ENCODE measurements at places on chromosomes 16 and 17.

- no peak for DNase-seq
These were observed 534.1 kb upstream of the HSBP1 start for GRCh38 chr16:83273504-83274173.

- DNase-seq, result no peak
These were observed 276 bp downstream of the CYGB start for GRCh38 chr17:76537288-76537577.

GRCh38 chr16:17101646-17102045 lies 369.1 kb downstream of the XYLT1 start:
- no peak for DNase-seq

DNA sequence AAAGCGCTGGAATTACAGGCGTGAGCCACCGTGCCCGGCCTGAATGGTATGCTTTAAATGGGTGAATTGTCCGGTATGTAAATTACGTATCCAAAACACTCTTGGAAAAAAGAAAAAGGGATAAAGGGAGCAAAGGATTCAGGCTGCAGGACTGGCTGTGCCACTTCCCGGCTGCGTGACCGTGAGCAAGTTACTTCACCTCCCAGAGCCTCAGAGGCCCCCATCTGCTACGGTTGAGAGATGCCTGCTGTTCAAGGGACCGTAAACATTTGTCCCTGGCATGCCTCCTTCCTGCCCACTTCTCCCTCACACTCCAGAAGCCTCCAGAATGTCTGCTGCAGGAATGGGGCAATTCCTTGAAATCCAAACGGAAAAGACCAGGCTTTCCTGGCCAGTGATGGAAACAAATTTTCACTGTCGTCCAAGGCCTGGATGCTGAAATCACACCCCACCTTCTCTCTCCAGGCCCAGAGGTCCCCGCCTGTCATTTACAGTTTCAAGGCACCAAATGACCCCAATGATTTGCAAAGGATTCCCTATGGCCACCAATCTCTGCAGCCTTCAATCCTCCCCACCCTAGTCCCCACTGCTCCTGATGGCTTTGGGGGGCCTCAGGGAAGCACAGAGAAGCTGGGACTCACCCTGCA lies 22.9 kb upstream of the LITAF start:
- peak; percentile 53 for DNase-seq

DNA sequence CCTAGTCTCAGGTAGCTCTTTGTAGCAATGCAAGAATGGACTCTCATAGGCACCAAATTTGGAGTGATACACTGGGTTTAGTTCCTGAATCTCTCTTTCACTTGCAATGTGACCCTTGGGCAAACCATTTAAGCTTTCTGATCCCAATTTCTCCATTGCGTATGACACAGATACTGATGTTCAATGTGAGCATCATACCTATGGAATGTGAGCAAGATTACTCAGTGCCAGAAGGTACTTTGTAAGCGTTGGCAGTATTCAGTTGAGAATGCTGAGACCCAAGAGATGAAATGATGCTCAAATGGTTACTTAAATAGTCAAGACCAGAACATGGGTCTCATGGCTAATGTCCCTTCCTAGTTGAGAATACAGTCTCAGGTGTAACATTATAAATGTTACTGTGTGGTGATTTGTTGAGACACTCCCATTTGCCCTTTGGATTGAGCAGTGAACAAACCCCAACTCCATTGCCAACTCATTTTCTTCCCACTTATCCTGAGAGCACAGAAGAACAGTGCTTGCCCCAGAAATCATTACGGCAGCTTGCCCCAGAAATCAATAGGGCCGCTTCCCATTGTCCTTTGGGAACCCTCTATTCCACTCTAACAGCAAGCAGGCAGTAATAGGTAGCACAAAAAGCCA lies 134.1 kb downstream of the SOX9 start:
- DNase-seq, result no peak

- no peak for DNase-seq
These were observed 26.2 kb downstream of the IL21R start for GRCh38 chr16:27428026-27428785.

GRCh38 chr17:34771891-34772290 lies 189.4 kb downstream of the CCT6B start:
- no peak for DNase-seq

GRCh38 chr16:25823891-25824290 lies 132.1 kb downstream of the HS3ST4 start:
- DNase-seq, result no peak

GRCh38 chr17:79978548-79978855 lies 57.2 kb downstream of the TBC1D16 start:
- no peak for DNase-seq

DNA sequence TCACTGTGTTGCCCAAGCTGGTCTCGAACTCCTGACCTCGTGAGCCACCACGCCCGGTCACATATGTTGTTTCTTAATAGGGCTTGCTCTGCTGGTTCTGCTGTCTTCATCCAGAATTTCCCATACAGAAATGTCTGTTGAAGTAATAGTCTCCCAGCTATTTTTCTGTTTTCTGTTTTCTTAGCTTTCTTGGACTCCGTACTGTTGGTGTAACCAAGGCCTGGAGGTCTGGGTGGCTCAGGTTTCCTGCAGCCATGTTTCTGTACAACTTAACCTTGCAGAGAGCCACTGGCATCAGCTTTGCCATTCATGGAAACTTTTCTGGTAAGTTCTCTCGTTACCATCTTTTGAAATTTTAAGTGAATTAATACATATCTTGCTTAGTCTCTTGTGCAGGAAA lies 2.8 kb downstream of the SF3B3 start:
- DNase-seq, result no peak

GRCh38 chr16:55041540-55042234 lies 111.0 kb downstream of the IRX5 start:
- no peak for DNase-seq

DNA sequence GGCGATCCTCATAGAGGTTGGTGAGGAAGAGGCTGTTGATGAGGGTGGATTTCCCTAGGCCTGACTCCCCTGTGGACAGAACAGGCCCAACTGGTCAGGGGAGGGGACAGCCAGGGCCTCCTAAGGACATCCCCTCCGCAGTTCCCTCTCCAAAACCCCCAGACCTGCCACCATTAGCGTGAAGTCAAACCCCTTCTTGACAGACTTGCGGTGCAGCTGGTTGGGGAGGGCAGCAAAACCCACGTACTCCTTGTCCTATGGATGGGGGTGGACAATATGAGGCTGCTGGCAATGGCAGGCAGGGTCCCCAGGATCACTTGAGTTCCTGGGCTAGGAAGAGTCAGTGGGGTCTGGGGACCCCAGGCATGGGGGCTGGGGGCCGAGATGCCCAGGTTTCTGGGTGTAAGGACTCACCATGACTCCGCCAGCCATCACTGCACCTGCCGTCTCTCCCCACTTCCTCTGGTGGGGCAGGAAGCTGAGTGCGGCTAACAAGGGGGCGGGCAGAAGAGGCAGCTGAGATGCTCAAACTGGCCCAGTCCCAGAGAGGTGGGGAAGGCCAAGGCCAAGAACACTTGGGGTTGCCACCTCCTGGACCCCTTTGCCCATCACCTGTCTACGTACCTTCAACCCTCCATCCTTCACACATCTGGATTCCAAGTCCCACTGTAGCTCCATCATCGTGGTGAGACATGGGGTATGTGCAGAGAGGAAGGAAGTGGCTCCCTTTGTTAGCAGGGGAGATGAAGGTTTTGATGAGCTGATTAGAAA lies at the start of gene SEPTIN1:
SEPTIN1 (minus strand) TSS at position 451 of the 771 bp plus-strand sequence; CDS start at position 432, 19 bp downstream.
- DNase-seq, result no peak

DNA sequence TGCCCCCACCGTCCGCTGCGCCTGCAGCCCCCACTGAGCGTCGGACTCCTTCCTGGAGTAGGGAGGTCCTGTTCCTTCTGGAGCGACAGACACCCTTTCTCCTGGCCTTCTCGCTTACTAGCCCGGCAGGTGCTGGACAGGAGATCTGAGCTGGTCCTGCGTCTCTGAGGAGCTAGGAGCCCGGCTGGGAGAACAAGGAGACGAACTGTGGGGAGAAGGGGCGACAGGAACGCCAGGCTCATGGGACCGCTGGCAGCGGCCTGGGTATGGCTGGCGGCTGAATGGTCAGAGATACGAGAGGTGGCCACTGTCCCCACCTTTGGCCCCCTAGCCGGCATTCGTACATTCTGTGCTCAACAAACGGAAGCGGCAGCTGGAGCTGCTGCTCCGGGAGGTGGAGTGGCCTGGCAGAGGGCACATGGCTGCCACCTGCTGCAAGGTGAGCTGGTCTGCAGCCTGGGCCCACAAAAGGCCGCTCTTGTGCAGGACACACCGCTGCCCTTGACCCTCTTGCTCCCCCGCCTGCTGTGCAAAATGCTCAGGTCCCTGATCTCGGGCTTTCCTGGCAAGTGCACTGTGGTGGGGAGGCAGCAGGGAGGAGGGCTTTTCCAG lies 2066.7 kb downstream of the TP53TG3F start:
- no peak for DNase-seq

- no peak for DNase-seq
These were observed 559.8 kb downstream of the WWOX start for GRCh38 chr16:78659216-78659615.

GRCh38 chr17:45131616-45132319 lies 547 bp downstream of the PLCD3 start:
- DNase-seq, result peak; percentile 35

DNA sequence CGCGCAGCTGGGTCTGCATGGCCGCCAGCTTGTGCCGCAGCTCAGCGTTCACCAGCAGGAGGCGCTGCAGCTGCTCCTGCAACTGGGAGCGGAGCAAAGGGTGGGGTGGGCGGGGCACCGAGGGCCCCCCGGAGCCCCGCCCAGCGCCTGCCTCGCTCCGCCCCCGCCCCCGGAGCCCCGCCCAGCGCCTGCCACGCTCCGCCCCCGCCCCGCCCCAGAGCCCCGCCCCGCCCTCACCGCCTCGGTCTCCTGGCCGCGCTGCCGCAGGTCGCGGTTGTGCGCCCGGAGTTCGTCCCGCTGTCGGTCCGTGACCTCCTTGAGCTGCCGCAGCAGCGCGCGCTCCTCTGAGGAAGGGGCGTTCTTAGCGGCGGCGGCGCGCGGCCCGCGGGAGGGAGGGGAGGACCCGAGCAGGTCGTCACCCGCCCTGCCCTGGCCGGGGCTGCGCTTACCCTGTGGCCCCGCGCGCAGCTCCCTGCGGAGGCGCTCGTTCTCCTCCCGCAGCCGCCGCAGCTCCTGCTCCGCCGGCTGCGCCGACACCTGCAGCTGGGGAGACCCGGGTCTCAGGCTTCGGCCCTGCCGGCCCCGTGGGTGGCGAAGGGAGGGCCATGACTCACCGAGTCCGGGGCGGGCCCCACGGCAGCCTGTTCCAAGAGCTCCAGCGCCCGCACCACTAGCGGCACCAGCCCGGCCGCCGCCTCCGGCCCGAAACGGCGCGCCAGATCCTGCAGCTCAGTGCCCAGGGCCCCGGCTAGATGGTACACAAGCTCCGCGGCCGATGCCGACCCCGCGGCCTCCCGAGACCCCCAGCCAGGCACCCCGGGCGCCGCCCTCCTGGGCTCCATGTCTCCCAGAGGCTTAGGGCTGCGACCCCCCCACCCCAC lies 463 bp downstream of the RILP start:
- no peak for DNase-seq

GRCh38 chr17:2065949-2066400 lies 11.1 kb downstream of the HIC1 start:
- DNase-seq, result no peak

DNA sequence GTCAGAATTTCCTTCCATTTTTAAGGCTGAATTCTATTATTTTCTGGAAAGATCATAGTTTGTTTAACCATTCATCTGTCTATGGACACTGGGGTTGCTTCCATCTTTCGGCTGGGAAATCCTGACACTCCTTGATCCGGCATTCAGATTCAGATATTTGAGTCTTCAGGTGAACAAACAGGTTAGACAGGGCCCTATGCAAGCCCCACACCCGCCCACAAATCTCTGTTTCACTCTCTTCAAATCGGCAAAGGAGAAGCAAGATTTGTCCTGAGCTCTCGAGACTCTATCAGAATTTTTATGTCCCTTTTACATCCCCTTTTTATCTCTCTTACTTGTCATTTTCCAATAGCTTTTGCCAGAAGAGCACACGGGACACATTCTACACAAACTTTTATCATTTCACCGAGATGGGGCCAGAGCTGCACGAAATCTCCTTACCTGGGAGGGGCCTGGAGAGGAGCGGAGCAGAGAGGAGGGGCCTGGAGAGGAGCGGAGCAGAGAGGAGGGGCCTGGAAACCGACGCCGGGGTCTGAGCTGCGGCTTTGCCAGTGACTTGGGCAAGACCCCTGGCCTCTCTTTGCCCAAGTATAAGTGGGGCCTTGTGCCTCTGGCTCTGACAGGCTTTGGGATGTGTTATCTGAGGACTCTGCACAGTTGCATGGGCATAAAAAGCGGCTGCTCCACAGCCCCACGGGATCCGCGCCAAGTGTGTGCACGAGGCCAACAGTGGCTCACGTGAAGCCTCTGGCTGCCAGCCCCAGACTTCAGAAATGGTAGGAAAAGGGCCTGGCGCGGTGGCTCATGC lies 54.3 kb upstream of the RBFOX3 start:
- peak; percentile 38 for DNase-seq

DNA sequence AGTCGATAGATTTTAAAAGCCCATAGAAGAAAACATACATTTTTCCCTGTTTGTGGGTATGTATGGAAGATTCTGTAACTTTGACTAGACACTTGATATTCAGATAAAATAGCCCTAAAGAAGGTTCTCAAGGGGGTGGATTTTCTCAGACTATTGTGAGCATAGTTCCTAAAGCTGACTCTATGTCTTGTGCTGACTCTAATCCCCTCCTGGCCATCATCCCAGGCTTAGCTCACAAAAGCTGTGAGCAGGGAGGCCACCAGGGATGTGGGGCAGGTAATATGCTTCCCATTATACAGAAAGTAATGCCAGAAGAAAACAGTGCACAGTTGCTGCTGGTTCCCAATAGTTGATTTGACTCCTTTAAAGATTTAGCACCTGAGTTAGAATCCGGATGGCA lies 32.0 kb downstream of the CDH13 start:
- DNase-seq, result no peak

GRCh38 chr17:59683283-59683682 lies 23.9 kb downstream of the PTRH2 start:
- DNase-seq, result no peak

GRCh38 chr17:62618647-62619416 lies 8.6 kb upstream of the MRC2 start:
- DNase-seq, result no peak

DNA sequence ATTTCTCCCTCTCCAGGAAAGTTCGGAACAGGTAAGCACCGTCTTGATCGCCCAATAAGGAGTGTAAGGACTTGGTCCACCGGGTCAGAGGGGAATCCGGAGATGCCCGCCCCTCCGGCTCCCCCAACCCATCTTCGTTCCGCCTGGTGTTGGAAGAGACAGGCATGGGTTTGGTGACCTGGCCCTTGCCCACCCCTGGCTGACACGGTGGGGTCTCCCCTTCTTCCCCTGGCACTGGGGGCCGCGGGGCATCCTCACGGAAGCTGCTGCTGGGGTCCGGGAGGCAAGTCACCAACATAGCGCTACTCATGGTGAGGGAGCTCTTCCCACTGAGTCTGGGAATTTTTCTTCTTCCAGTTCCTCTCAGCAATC lies 3.2 kb downstream of the AXIN2 start:
- no peak for DNase-seq

DNA sequence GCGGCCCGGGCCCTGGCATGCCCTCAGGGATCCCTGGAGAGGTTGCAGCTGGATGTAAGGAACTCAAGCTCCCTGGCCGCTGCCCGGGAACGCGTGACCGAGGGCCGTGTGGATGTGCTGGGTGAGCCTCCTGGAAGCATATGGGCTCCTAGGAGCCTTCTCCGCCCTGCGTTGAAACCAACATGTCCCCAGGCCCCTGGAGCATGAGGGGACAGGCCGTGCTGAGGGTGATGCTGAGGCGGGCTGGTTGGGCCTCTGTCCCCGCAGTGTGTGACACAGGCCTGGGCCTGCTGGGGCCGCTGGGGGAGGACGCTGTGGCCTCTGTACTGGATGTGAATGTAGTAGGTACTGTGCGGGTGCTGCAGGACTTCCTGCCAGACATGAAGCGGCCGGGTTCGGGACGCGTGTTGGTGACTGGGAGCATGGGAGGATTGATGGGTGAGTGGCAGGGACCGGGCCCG lies 5.7 kb upstream of the HSD17B1 start:
- no peak for DNase-seq

All from DMS79 treated with DMSO at 0.1 percent for 48 hours (cell line).